Sigmoid colon (tissue), 7 donors: ENCODE measurements at places on chromosomes 2 and 18. TPM values are rescaled to one million over a fixed set of nuclear protein-coding genes. Genes with fewer than 3 reads are reported as not detected.
A peak's percentile ranks its signal among the peaks of the same experiment; 100 is the strongest.

DNA sequence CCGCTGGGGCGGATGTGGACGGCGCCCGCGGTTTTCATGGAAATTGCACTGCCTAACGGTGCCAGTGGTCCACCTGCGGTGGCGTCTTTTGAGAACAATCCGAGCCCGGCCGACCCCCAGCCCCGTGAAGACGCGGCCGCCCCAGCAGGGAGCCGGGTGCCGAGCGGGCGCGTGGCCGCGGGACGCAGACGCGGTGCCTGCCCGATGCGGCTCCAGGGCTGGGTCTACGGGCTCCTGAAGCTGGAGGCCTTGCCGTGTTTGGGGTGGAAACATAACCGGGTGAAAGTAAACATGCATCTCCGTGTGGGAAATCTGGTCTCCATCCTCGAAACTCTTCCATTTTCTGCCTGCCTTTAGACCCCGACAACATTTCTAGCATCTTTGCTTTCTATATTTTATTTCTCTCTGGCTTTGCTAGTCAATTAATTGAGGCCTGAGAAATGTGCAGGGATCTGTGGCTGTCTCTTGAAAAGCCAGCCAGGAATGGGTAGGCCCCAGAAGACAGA is 572 bp downstream of the INPP4A start:
- peak overlapping the region; percentile 88 for H3K27ac ChIP-seq
- peaks cover 34% of the 10 kb centered on the region for H3K4me1 ChIP-seq
- H3K36me3 ChIP-seq = no peaks in the 10 kb centered on the region

DNA sequence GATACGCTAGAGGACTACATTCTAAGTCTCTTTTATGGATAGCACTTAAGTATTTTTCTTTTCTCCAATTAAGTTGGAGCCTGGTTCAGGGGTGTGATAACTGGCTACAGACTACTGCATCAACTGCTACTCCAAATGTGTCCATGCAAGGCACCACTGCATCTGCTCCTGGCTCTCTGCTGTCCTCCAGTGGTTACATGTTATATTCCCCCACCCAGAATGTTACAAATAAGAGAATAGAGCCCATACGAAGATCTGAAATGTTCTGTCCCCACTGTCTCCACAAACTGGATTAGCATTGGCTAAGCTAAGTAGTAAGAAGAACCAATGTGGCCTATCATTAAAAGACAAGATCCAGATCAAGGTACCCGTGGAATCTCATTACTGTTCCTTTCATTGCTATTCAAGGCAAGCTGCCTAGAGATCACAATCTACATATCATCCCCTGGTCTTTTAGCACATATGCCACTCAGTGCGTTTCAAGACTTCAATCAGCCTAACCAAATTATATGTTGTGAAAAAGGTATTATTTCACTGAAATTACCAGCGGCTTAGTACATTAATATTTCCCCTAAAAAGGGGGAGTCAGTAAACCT is 308.3 kb upstream of the SLC8A1 start:
- H3K27me3 ChIP-seq = no peaks in the 10 kb centered on the region
- H3K27ac ChIP-seq = no peak overlapping the region
- no peaks in the 10 kb centered on the region for H3K36me3 ChIP-seq
- no peak overlapping the region for H3K4me3 ChIP-seq
- peak; percentile 72 for DNase-seq
- no peaks in the 10 kb centered on the region for H3K4me1 ChIP-seq

- no peaks in the 10 kb centered on the region for H3K27me3 ChIP-seq
- H3K4me1 ChIP-seq = no peaks in the 10 kb centered on the region
- H3K27ac ChIP-seq = no peak overlapping the region
- no peak for DNase-seq
- no peaks in the 10 kb centered on the region for H3K36me3 ChIP-seq
Measured at GRCh38 chr18:41681138-41681880, 273.7 kb upstream of the PIK3C3 start.

- no peaks in the 10 kb centered on the region for H3K36me3 ChIP-seq
- H3K27ac ChIP-seq = no peak overlapping the region
- H3K27me3 ChIP-seq = no peaks in the 10 kb centered on the region
- no peak for DNase-seq
- H3K4me1 ChIP-seq = no peaks in the 10 kb centered on the region
Measured at GRCh38 chr2:181857483-181857882, 34.0 kb upstream of the ITPRID2 start.

GRCh38 chr2:170123593-170123992 is 54.4 kb upstream of the MYO3B start:
- no peak overlapping the region for H3K4me3 ChIP-seq
- H3K4me1 ChIP-seq = no peaks in the 10 kb centered on the region
- no peak overlapping the region for H3K27ac ChIP-seq
- H3K27me3 ChIP-seq = no peaks in the 10 kb centered on the region

DNA sequence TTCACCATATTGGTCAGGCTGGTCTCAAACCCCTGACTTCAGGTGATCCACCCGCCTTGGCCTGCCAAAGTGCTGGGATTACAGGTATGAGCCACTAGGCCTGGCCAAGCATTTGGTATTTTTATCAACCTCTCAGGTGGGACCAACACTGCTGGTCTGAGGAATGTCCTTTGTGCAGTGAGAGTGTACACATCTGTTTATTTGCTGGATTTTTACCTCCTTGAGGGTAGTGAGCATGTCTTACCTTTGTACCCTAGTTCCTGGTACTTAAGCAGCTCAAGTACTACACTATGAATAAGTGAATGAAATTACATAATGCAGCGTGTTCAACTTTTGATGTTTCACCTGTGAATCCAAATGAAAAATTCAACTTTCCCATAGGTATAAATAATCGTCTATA is 29.8 kb downstream of the SOS1 start:
- no peaks in the 10 kb centered on the region for H3K27me3 ChIP-seq
- DNase-seq = no peak
- H3K27ac ChIP-seq = no peak overlapping the region
- H3K36me3 ChIP-seq = no peaks in the 10 kb centered on the region
- peaks cover 7% of the 10 kb centered on the region for H3K4me1 ChIP-seq

DNA sequence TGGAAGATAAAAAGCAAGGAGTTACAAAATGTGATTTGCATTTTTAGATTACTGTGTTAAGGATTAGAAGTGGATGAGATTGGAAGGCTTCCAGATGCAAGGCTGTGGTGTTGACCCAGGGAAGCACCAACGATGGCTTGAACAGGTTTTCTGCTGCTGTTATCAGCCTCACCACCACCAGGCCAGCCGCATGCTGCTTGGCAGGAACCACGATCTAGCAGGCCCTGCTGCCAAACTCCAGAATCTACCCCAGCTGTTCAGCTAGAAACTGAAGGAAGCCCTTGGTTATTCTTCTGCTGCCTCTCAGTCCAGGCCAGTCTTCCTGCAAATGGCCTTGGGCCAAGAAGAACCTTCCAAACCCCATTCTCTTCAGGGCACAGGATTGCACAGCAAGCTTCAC is 133.9 kb downstream of the MTCL1 start:
- no peak overlapping the region for H3K4me3 ChIP-seq
- peaks cover 27% of the 10 kb centered on the region for H3K4me1 ChIP-seq
- H3K27me3 ChIP-seq = no peaks in the 10 kb centered on the region
- no peak for DNase-seq
- no peaks in the 10 kb centered on the region for H3K36me3 ChIP-seq

- H3K4me1 ChIP-seq = no peaks in the 10 kb centered on the region
- no peak for DNase-seq
- no peaks in the 10 kb centered on the region for H3K36me3 ChIP-seq
- no peak overlapping the region for H3K27ac ChIP-seq
Measured at GRCh38 chr18:58527952-58528287, 101.0 kb downstream of the ALPK2 start.

- no peaks in the 10 kb centered on the region for H3K36me3 ChIP-seq
- H3K4me3 ChIP-seq = no peak overlapping the region
- no peak overlapping the region for H3K27ac ChIP-seq
- no peaks in the 10 kb centered on the region for H3K4me1 ChIP-seq
Measured at GRCh38 chr2:117702098-117702497, 112.4 kb upstream of the DDX18 start.

MARCO gene
- polyA plus RNA-seq = 4.4 TPM

- no peaks in the 10 kb centered on the region for H3K27me3 ChIP-seq
- no peak overlapping the region for H3K4me3 ChIP-seq
- no peaks in the 10 kb centered on the region for H3K36me3 ChIP-seq
- H3K4me1 ChIP-seq = peaks cover 24% of the 10 kb centered on the region
Measured at GRCh38 chr2:71934320-71934593, 213.4 kb downstream of the CYP26B1 start.

DNA sequence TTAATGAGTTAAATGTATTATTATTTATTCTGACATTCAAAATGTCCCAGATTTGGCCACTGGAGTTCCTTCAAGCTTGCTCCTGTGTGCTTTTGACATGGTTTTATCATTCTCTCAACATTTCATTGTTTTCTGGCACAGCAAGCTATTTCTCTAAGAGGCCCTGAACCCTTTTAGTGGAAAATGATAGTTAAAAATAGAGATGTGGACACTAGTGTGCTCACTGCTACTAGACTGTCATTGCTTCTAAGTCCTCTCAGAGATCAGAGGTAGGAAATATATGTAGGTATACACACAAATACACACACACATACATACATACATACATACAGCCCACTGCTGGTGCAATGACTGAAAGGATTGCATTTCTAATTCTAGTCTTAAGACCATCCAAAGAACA is 25.5 kb downstream of the WDPCP start:
- H3K4me3 ChIP-seq = no peak overlapping the region
- H3K27ac ChIP-seq = no peak overlapping the region
- no peaks in the 10 kb centered on the region for H3K4me1 ChIP-seq
- no peak for DNase-seq
- no peaks in the 10 kb centered on the region for H3K27me3 ChIP-seq

FN1 gene
- polyA plus RNA-seq = 140 TPM

DNA sequence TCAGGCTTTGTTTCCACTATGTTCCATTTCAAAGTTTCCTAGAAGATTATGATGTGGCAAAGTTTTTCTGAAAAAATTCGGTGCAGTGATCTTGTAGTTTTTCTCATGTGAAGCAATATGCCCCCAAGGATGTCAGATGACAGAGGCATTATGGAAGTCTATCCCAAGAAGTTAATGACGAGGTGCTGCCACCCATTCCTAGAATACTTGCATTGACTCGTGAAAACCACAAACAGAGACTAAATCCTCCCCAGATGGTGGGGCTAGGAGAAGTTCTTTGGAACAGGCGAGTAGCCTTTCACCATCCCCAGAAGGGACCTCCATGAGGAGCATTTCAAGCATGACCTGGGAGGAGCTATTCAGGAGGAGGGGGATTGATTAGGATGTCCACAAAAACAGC is 40.2 kb upstream of the COPS8 start:
- H3K36me3 ChIP-seq = no peaks in the 10 kb centered on the region
- no peak for DNase-seq
- no peak overlapping the region for H3K4me3 ChIP-seq
- no peak overlapping the region for H3K27ac ChIP-seq

- H3K27ac ChIP-seq = no peak overlapping the region
- no peaks in the 10 kb centered on the region for H3K4me1 ChIP-seq
- H3K36me3 ChIP-seq = no peaks in the 10 kb centered on the region
- H3K4me3 ChIP-seq = no peak overlapping the region
Measured at GRCh38 chr2:196123679-196124373, 47.6 kb downstream of the STK17B start.

CGREF1 gene
- not detected for polyA plus RNA-seq

DNA sequence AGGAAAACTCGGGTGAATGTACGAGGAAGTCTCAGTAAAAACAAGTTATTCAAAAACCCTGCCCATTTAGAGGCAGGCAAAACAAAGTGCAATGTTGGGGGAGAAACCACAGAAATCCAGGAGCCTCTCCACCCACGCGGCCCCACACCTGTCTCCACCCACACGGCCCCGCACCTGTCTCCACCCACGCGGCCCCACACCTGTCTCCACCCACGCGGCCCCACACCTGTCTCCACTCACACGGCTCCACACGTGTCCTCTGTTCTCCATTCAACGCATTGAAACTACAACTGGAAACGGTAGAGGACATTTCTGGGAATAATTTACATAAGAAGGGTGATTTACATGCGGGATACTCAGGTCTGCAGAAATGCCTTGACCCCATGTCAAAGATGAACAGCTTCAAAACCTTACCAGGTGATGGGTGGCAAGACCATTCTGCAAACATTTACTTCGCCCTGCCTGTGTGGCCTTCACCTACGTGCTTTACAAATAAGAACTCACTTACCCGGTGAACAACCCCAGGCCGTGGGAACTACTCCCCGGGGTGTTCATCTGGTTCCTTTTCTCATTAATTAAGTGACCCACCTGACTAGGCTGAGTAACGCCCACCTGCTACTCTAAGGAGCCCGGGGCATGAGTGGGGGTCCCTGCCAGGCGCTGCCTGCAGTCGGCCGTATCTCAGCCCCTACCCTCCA is 100.4 kb downstream of the EIPR1 start:
- DNase-seq = peak; percentile 38
- no peak overlapping the region for H3K4me3 ChIP-seq
- H3K27me3 ChIP-seq = no peaks in the 10 kb centered on the region
- H3K27ac ChIP-seq = no peak overlapping the region

- no peak overlapping the region for H3K27ac ChIP-seq
- no peak overlapping the region for H3K4me3 ChIP-seq
- H3K4me1 ChIP-seq = no peaks in the 10 kb centered on the region
- H3K36me3 ChIP-seq = no peaks in the 10 kb centered on the region
Measured at GRCh38 chr2:139369423-139370409, 589.5 kb upstream of the NXPH2 start.

CRIM1 gene
- polyA plus RNA-seq = 14.8 TPM

DNA sequence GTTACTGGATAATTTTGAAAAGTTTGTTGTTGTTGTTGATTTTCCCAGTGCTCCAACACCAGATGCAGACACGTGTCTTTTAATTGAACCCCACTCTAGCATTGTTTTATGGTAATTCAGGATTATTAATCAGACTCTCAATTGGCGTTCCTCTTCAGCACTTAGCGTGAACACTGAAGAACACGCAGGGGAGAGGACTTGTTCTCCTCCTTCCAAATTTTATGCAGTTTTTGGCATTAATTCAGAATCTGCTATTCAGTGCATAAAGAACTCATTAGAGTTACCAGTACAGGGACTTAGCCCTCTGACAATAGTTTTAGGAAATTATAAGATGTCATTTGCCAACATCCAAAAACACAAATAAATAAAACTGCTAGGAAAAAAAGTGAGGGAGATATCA is 75.5 kb downstream of the SNTG2 start:
- no peak overlapping the region for H3K27ac ChIP-seq
- no peak overlapping the region for H3K4me3 ChIP-seq
- DNase-seq = no peak
- no peaks in the 10 kb centered on the region for H3K4me1 ChIP-seq

- H3K36me3 ChIP-seq = no peaks in the 10 kb centered on the region
- no peak for DNase-seq
- no peak overlapping the region for H3K4me3 ChIP-seq
- H3K27me3 ChIP-seq = no peaks in the 10 kb centered on the region
Measured at GRCh38 chr2:23121968-23122648, 262.9 kb upstream of the KLHL29 start.

CSRNP3 gene
- 2.5 TPM for polyA plus RNA-seq

DNA sequence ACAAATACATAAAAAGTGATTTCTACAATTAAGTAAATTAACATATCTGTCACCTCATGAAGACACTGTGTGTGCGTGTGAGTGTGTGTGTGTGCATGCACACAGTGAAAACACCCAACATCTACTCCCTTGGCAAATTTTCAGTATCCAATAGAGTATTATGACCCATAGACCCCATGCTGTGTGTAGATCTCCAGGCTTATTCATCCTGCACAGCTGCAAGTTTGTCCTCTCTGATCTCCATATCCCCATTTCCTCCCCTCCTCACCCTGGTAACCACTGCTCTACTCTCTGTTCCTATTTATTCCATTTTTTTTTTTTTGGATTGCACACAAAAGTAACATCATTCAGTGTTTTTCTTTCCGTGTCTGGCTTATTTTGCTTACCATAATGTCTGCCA is 391.0 kb downstream of the SOX11 start:
- no peak overlapping the region for H3K4me3 ChIP-seq
- no peaks in the 10 kb centered on the region for H3K4me1 ChIP-seq
- H3K27me3 ChIP-seq = no peaks in the 10 kb centered on the region
- DNase-seq = no peak
- no peaks in the 10 kb centered on the region for H3K36me3 ChIP-seq

SERPINB3 gene
- 1.2 TPM for polyA plus RNA-seq
